Lung (tissue), 17 donors: ENCODE measurements at places on chromosomes 16 and 17. TPM values are rescaled to one million over a fixed set of nuclear protein-coding genes. Genes with fewer than 3 reads are reported as not detected.

- DNase-seq: no peak
Measured at GRCh38 chr16:54962045-54962444, 31.4 kb downstream of the IRX5 start.

DNA sequence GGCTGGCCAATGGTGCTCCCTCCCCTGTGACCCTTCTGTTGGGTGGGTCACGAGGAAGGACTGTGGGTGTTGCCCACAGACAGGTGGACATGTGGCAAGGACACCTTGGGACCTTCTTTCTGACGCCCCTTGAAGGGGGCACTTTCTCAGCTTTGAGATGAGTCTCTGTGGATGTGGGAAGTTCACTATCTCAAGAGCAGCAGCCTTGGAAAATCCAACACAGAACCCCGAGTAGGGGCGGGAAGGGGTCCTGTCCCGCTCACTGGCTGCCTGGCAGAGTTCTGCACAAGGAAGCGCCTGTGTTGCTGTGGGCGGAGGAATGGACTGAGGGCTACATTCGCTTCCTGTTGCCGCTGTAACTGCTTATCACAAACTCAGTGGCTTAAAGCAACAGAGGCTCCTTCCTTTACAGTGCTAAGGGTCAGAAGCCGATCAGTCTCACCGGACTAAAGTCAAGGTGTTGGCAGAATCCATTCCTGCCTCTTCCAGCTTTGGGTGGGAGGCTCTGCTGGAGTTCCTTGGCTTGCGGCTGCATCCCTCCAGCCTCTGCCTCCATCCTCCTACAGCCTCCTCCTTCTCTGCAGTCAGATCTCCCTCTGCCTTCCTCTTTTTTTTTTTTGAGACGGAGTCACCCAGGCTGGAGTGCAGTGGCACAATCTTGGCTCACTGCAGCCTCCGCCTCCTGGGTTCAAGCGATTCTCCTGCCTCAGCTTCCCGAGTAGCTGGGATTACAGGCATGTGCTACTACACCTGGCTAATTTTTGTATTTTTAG lies 305.2 kb downstream of the SEC14L1 start:
- peak; percentile 73 for DNase-seq

DNA sequence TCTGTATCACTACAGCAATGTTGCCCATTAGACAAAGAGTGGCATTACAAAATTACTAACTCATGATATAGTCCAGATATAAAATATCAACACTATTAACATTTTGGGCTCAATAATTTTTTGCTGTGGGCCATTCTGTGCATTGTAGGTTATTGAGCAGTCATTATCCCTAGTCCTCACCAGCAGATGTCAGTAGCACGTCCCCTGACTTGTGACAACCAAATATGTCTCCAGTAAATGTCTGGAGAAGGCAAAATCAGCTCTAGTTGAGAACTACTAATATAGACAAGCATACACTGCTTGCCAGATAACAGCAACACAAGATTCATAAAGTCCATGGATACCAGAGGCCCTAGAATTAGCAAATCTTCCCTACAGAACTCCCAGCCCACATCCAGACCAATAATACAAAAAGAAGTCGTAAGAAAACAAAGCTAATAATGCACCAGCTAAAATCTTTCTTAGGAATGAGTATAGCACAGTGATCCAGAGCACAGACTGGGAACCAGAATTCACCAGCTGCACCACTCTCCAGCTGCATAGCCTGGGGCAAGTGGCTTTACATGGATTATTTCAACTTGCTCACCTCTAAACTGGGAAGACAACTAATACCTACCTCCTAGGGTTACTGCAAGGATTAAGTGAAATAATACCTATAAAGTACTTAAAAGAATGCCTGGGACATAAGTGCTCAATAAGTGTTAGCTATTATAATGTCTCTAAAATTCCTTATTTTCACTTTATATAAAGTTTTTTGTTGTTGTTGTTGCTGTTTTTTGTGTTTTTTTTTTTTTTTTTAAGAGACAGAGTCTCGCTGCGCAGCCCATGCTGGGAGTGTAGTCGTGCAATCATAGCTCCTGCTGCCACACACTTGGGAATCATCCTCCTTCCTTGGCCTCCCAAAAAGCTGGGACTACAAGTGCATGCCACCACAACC lies 23.7 kb downstream of the HELZ start:
- DNase-seq: peak; percentile 84

DNA sequence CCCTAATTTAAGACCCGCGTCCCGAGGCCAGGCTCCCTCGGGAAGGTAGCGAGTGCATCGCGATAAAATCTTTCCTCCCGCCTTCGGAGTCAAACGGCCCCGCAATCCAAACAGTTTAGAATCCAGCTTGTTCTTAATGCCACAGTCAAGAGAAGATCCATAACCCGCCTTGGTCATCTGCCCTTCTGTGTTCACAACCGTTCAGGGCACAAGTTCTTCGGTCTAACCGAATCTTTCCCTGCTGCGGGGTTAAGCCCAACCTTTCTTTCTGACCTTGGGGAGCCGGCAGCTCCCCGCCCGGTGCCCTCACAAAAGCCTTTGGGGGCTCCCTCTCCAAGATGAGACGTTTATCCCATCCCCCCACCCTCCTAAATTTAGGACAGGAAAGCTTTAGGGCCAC lies 30.3 kb downstream of the CPSF4L start:
- peak; percentile 36 for DNase-seq

DNA sequence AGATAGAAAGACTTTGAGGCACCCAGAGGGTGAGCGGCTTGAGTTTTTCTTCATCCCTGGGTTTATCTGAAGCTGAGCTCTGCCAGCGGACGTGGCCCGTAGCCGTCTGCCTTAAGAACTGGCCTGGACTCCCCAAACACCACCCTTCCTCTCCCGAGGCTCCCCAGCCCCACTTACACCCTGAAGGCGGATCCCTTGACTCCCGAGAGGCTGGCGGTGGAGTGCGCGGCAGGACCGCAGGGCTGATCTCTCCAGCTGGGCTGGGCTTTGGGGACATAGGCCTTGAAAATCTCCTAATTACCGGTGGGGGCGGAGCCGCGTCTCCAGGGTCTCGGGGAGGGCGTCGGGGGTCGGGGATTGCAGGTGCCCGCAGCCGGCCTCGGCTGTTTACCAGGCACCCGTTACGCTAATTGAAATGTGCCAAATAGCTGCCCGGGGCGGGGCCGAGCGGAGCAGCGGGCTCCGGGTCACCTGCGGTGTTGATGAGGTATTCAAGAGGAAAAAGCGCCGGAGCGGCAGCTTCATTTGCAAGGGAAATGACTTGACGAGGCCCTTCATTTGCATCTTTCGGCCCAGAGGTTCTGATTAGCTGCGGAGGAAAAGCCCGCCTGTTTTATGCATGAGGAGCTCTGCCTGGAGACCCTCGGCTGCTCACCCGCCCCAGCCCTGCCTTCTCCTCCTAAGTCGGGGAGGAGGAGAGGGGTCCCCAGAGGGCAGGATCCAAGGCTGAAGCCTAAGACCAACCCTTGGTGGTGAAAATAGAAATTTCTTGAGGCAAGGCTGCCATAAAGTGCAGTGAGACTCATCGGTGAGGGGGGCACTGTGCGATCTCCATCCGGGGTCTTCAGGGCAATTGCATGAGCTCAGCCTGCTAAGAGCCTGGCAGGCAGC lies 100.7 kb downstream of the MGAT5B start:
- DNase-seq: peak; percentile 75

Gene STH
- polyA plus RNA-seq: not detected

GRCh38 chr16:64253525-64253924 lies 868.3 kb downstream of the CDH11 start:
- DNase-seq: no peak

GRCh38 chr17:5237541-5238016 lies 2.9 kb upstream of the SCIMP start:
- no peak for DNase-seq

Gene ZSCAN10
- 0.02 TPM for polyA plus RNA-seq

GRCh38 chr16:1926271-1926670 lies 8.1 kb upstream of the HS3ST6 start:
- no peak for DNase-seq

GRCh38 chr17:57834146-57834741 lies 15.6 kb downstream of the MRPS23 start:
- no peak for DNase-seq

- peak; percentile 98 for DNase-seq
Measured at GRCh38 chr17:4263282-4264215, at the start of gene ANKFY1. Gene ANKFY1, minus strand, starts transcription at chr17:4263979. Its CDS starts 38 bp downstream, at chr17:4263941.

- peak; percentile 97 for DNase-seq
Measured at GRCh38 chr16:50616883-50617645, 64.0 kb downstream of the SNX20 start.

Gene BCL6B
- 14.5 TPM for polyA plus RNA-seq

DNA sequence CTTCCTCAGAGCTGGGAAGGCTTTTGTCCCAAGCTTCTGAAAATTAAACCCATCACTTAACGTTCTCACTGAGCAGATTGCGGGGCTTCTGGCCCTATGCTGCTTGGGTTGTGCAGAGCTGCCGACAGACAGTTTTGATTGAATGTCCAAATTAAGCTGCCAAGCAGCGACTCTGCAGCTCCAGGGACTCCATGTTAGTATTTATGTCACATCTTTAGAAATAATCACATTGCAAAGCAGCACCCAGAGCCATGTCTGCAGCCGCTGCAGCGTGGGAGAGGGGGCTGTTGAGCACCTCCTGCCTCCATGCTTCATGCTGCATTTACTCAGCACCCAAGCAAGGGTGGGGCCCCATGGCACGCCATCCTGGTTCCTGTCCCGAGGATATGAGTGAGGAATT lies 178.2 kb upstream of the CACNG3 start:
- no peak for DNase-seq

Gene UNC13D
- polyA plus RNA-seq: 61.2 TPM

DNA sequence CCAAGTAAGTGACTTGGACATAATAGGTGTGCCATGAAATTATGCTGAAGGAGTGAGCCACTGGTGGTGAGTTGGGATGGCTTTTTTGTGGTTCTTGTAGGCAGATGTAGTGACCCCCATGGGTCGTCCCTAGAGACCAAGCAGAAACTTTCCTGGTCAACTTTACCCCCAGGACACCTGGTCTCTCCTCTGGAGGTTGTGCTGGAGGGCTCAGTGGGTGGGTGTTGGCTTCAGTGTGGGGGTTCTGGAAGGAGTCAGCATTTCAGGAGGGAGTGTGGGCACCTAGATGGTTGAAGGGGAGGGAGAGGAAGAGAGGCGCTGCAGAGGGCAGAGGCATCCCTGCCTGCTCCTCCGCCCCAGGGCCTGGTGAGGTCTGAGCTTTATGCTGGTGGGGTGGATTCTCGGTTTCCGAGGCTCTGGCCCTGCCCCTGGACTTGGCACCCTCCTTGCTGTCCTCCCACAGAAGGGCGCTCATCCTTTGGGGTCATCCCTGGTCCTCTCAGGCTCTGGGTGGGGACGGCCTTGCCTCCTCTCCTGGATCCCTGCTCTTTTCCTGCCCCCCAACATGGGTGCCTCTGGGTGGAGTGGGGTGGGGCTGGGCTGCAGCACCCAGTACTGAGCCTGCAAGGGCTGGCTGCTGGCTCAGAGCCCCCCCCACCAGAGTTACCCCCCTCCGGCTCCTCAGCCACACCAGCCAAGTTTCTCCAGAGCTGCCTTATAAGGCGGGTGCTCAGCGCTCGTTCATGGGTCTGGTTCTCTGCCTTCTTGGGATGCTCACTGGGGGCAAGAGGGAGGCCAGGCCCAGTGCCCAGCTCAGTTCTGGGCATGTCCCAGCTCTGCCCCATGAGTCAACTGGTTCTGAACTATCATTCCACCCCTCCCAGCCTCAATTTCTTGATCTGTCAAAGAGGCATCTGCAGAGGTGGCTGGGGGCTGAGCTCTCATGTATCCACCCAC lies 266.8 kb downstream of the SEC14L1 start:
- no peak for DNase-seq

DNA sequence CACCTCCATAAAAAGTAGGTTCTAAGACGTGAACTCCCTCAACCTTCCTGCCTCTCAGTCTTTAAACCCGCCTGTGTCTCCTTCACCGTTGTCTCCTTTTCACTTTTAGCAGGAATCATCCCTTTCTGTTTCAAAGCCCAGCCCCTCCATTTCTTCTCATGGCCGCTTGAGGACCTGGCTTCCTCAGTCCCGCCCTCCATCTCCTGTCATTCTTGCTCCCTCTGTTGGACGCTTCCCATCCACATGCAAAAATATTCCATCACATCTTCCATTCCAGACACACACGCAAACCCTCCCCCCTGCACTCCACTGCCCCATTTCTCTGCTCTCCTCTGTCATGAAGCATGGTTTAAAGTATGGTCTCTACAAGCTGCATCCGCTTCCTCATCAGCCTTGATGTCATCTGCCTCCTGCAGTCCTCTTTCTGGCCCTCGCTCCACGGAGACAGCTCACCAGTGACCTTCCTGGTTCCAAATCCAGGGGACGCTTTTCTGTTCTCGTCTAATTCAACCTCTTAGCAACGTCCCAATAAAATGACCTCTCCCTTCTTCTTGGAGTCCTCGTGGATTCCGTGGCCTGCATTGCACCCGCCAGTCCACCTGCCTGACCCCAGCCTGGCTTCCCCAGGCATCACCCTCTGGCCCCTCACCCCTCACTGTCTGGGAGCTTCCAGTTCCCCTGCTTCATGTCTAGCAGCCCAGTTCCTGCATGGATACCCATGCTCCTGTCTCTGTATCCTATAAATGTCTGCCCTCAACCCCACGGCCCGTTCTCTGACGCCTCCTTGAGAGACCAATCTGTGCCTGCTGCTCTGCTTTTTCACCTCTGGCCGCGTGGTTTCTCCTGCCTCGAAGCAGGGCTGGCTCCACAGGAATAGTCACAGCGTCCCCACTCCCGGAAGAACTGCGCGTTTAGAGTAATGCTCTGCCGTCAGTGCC lies 26.2 kb downstream of the ANKRD40 start:
- peak; percentile 91 for DNase-seq

- no peak for DNase-seq
Measured at GRCh38 chr17:49546546-49547535, 28.8 kb upstream of the NXPH3 start.

- DNase-seq: no peak
Measured at GRCh38 chr16:11493531-11493929, 93.2 kb downstream of the LITAF start.

DNA sequence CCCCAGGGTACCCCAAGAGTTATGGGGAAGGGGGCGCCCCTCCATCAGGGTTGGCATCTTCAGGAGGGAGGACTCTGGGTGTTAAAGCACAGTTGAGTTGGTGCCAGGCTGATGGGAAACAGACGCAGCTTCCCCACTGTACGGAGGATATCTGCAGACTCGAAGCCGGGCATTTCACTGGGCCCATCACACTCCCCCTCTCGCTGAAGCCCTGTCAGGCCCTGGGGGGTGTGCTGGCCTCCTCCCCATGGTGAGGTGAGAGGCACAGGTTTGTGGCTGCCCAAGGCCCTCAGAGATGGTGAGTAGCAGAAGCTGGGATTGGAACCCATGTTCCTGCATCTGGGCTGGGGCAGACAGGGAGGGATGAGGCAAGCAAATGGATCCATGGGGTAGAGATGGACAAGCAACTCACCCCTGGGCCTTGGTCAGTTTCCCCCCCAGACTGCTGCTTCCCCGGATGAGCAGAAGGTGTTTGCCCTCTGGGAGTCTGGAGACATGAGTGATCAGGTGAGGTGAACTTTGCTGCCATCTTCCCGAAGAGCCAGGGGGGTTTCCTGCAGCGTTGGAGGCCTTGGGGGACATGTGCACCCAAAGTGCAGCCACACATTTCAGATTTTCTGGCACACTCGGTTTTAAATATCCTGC lies 31.0 kb downstream of the POLR3E start:
- DNase-seq: no peak

Gene IRF8
- polyA plus RNA-seq: 37.9 TPM

Gene TMEM220
- polyA plus RNA-seq: 3.7 TPM
